Urinary bladder (tissue), 4 donors: ENCODE measurements at places on chromosomes 6 and 20. TPM values are rescaled to one million over a fixed set of nuclear protein-coding genes. Genes with fewer than 3 reads are reported as not detected.

TBC1D7 gene
- 20.6 TPM for total RNA-seq

SIRPG gene
- total RNA-seq = not detected

GRCh38 chr6:152301021-152301764 is 336.0 kb downstream of the SYNE1 start:
- DNase-seq = no peak

GRCh38 chr6:97401533-97401932 is 118.5 kb upstream of the MMS22L start:
- no peak for DNase-seq

- DNase-seq = no peak
Observed at GRCh38 chr6:148927586-148927985, 180.8 kb downstream of the UST start.
